M059J (cell line): ENCODE measurements at places on chromosomes 11 and 22.
A peak's percentile ranks its signal among the peaks of the same experiment; 100 is the strongest.

GRCh38 chr11:62399172-62399877, 19.5 kb upstream of the SCGB1A1 start:
- DNase-seq: no peak

- DNase-seq: no peak
Measured at GRCh38 chr22:50278956-50279619, 8.9 kb upstream of the MAPK11 start.

DNA sequence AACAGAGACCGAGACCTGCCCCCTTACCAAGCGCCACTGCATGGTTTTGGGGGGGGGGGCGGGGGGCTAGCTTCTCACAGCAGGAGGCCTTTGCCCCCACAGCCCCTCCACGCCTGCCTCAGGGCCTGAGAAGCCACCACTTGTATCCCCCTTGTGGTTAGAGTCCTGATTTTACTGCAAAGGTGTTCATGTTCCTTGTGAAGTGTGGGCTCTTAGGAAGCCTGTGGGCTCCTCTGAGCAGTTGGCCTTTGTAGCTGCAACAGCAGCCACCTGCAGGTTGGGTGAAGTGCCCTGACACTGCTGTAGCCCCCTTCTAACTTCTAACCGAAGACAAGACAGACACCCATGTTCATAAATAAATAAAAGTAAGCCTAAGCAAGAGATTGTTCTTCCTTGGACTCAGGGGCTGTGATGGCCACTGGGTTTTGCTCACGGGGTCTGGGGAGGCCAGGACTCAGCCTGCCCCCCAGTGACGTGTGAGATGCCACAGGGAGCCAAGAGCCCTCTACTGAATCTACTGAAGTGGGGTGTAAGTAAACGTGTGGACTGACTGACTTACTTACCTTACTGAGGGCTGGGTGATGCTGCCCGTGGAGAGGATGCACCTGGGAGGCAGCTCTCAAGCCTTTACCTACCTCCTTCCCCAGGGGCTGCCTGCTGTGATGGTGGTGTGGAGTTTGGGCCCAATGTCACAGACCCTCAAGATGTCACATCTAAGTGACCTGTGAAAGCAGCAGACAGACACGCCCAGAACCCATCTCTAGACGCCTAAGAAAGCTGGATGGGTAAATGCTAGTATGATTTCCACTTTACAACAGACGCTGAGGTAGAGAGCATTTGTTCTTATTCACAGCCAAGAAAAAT, 25.8 kb downstream of the USP35 start:
- no peak for DNase-seq

DNA sequence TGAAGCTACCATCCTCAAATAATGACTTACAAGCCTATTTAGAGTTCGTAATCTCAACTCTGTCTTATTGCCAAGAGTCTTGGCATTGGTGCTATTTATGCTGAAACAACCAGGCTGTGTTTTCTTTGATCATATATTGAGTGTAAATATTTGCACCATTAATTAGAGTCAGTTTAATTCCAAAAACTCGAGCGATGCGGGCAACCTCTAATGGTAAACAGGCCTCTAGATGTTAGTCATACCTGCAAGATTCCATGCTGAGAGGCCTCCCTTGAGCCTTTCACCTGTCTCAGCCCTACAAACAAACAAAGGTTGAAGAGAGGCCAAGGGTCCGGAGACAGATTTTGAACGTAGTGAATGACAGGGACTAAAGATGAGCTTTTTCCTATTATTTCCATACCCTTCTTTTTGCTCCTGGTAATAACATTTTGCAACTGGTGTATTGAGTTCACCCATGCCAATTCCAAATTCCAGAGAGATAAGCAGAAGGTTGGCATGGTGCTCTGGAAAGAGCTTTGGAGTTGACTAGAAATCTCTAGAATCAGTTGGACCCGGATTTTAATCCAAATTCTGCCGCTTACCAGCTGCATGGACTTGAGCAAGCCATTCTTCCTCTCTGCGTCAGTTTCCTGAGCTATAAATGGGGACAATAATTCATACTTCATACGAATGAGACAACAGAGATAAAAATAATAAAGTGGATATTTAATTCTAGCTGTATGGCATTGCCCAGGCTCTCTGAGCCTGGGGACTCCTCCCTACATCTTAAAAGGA, 99.1 kb upstream of the ANO1 start:
- DNase-seq: no peak

- no peak for DNase-seq
Measured at GRCh38 chr22:42909363-42910058, 52.4 kb upstream of the ARFGAP3 start.

- DNase-seq: no peak
Measured at GRCh38 chr22:38017272-38017920, 33.0 kb upstream of the SOX10 start.

GRCh38 chr11:15769203-15769602, 587.1 kb downstream of the SOX6 start:
- no peak for DNase-seq

DNA sequence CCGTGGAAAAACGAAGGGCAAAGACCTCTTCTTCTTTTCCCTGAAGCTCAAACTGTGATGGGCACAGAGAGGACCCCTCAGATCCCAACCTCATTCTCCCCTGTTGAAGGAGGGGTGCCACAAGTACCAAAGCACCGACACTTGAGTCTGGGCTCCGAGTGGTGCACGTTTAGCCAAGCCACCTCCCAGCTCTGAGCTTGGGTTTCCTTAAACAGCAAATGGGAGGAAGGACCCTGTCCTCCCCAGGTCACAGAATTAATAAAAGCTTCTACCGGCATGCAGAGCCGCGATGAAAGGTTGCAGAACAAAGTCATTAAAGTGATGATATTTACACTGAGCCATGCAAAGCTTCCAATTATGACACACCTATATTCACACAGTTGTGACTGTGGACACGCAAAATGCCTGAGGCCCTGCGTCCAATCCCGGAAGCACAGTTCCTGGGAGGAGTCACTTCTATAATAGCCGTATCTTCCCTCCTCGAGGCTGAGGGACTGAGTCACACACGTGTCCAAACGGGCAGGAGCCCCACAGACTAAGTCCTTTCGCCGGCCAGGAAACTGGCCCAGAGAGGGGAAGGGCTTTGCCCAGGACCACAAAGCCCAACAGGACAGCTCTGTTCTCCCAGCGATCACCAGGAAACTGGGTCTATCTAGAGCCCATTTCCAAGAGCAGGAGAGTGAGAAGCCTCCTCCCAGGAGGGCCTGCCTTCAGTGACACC, 922 bp upstream of the CSNK1E start:
- peak; percentile 95 for DNase-seq

DNA sequence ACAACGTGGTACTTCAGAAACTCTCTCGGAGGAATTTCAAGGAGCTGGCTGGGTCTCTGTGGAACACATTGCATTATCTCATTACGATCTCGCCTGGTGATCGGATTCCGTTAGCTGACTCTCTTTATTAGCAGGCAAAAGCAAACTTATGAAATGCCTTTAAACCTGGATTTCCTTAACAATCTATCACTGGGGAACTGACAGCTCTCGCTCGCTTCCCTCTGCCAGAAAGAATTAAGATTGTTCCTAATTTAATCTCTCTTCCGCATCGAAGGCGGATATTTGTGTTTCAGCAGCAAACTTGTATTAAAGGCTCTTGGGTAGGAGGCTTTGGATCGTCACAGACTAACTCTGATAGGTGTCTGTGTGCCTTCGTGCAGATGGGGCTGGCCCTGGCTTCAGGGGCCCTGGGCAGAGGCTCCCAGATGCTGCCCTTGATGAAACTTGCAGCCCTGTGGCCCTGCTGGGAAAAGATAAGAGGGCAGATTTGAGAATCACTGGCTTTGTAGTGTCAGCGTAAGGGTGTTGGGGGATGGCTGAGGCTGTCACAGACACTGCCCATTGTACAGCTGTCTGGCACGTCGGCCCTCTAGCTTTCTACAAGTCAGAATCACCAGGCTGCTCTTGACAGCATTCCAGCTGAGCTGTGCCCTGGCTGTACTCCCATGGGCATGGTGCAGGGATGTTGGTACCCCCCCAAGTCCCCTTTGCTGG, 162.2 kb upstream of the NECTIN1 start:
- DNase-seq: no peak

DNA sequence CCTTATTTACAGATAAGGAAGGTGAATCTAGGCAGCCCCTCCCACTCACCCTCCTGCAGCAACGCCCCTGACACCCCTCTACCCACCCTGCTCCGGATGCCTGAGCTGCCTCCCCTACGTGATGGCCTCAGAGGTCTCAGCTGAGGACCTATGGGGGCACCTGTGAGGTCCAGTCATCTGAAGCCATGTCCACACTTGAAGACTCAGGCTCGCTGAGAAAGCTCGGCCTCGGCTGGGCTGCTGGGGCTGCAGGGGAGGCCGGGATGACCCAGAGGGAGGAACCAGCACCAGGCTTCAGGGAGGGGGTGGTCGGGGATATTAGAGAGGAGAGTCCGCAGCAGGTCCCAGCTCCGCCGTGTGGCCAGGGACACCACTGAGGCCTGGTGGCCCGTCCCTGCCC, 92.8 kb downstream of the BRD1 start:
- no peak for DNase-seq

GRCh38 chr11:36453678-36454077, 56.4 kb downstream of the TRAF6 start:
- DNase-seq: peak; percentile 71

DNA sequence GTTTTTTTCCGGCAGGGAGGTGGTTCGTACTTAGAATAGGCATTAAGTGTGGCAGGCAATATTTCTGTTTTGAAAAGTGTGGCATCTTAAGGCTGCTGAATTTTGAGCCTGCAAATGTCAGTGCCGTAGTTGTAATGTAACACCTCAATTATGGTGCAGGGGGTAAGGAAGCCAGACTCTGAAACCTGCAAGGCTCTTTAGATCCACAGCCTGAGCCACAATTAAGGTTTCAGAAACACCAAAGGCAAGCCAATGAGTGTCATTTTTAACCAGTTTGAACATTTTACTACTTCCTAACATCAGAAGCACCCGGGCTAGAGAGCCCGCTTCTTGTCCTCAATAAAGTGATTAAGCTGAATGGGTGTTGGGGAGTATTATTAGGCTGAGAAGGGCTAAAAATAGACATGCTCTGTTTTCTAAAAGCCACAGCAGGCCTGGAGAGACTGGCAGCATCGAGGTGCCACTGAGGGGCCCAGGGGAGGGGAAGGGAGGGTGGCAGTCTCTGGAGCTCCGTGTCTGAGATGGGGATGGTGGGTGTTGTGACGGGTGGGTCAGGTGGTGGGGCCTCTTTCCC, 113.4 kb downstream of the ZBTB16 start:
- DNase-seq: no peak

DNA sequence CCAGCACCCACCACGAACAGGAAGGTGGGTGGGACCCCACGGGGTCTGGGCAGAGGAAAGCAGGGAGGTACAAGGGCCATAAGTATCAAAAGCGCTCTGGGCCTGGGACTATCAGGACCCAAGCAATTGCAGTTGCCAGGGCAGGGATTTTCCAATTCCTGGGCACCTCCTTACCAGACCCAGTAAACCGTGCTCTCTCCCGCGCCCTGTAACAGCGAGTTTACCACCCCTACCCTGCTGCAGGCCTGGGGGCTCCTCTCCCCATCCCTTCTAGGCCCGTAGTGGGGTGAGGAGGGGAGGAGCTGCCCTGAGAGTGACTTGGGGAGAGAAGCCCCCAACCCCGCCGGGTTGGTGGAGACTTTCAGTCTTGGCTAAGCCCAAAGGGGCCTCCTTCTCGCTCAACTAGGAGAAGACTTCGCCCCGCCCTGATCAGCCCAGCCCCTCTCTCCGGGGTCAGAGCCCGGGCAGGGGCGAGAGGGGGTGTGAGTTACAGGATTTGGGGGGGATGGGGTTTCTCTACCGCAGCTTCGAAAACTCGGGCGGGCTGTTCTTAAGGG, 5.4 kb downstream of the PAX6 start:
- no peak for DNase-seq

DNA sequence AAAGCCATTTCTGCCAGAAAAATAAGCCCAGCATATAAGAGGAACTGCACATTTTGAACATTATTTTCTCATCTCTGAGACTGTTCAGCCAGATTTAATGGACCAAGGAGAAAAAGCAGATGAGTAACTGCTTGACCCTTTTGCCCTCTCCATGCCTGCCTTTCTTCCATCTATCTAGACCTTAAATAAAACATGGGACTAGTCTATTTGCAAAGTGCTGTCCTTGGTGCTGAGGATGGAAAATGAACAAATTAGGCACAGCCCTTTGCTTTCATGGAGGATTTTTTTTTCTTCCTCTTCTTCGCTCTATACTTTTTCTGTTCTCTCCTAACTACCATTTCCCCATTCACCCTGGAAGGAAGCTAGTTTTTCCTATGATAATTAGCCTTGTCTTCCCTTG, 361.3 kb downstream of the GRM5 start:
- peak; percentile 11 for DNase-seq

DNA sequence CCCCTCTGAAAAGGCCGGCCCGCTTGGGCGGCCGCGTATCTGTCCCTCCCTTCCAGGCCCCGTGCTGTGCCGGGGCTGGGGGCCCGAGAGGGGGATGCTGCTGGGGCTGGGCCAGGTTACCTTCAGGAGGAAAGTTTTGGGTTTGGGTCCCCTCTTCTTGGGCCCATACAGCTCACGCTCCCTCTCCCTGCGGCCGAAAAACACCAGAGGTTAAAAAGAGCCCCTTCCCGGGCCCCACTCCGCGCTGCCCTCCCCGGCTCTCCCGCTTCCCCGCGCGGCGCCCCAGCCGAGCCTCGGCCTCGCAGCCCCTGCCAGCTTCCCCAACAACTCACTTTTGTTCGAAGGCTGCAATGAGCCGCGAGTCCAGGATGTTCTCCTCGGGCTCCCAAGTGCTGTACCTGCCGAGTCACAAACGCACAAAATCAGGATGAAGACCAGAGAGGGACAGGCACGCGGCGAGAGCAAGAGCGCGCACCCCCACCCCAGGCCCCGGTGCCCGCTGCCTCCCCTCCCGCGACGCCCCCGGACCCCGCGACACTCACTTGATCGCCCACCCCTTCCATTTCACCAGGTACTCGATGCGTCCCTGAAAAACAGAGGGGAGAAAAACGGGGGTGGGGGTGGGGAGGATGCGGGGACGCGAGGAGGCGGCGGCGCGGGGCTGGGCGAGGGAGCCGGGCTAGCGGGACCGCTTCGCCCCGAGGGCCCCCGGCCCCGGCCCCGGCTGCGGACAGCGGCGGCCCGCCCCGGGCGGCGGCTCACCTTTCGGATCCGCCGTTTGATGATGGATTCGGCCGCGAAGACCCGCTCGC, 450 bp downstream of the CBX6 start:
- DNase-seq: peak; percentile 26

DNA sequence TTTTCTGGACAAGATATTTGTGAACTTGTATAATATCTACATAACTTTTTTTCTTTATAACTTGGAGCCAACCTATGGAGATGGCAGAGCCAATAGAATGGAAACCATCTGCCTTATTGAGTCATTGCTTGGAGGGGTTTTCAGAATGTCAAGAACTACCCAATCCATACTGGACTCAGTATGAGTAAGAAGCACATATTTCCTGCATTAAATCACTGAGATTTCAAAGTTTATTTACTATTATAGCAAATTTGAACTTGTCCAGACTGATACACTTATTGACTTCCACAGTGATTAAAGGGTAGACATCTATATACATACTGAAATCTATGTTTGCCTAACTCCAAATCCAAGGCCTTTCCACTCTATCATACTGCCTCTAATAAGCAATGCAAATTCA, 704.0 kb downstream of the KCNA4 start:
- DNase-seq: peak; percentile 64

GRCh38 chr11:134763030-134763388, 351.0 kb upstream of the B3GAT1 start:
- peak; percentile 6 for DNase-seq

- no peak for DNase-seq
Measured at GRCh38 chr11:131201674-131202073, 168.7 kb upstream of the NTM start.

- DNase-seq: peak; percentile 24
Measured at GRCh38 chr22:26800858-26801257, 143.5 kb downstream of the MIAT start.

- peak; percentile 19 for DNase-seq
Measured at GRCh38 chr11:5992604-5993251, 5.9 kb upstream of the OR52L1 start.
